ENCODE measurements at places on chromosomes 12 and 14. TPM values are rescaled to one million over a fixed set of nuclear protein-coding genes. Genes with fewer than 3 reads are reported as not detected.

LPCAT3 gene
- 19.4 TPM for total RNA-seq

STON2 gene
- 3.4 TPM for total RNA-seq

DIO3 gene
- total RNA-seq = not detected

ADAMTS20 gene
- total RNA-seq = not detected

CLEC1B gene
- not detected for total RNA-seq

GPD1 gene
- 2.6 TPM for total RNA-seq

DMAC2L gene
- 9.6 TPM for total RNA-seq

OR4E2 gene
- total RNA-seq = not detected

SYCP3 gene
- not detected for total RNA-seq

C14orf180 gene
- not detected for total RNA-seq

P2RX4 gene
- total RNA-seq = 244 TPM

PPP4R4 gene
- 0.58 TPM for total RNA-seq

CDC42BPB gene
- total RNA-seq = 191 TPM

NKX2-1 gene
- not detected for total RNA-seq

IQSEC3 gene
- 0.18 TPM for total RNA-seq

PLBD1 gene
- 0.23 TPM for total RNA-seq

TEX52 gene
- not detected for total RNA-seq

NPAS3 gene
- total RNA-seq = 0.34 TPM

ARID4A gene
- total RNA-seq = 7.0 TPM
